ENCODE measurements at places on chromosomes 16 and 17.

DNA sequence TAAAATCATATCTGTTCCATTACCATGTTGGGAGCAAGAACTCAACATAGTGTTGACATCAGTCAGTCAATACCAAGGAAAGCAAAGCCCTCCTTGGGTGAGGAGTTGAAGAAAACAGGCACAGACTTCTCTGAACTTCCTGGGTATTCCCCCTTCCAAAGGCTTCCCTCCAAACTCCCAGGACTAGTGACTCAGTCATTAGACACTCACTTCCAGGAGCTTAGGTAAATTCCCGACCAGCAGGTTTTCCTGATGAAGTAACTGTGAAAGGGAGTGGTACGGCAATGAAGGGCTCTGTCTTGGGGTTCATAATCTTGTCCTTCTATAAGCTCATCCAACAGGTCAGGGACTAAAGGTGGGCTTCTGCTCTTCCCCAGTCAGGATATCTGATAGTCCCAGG is 293.8 kb upstream of the AXIN2 start:
- no peak for DNase-seq

- DNase-seq = no peak
Observed at GRCh38 chr16:67538666-67539101, 10.1 kb downstream of the RIPOR1 start.

GRCh38 chr16:89345642-89346150 is 128.2 kb downstream of the ZNF778 start:
- DNase-seq = peak; percentile 59

DNA sequence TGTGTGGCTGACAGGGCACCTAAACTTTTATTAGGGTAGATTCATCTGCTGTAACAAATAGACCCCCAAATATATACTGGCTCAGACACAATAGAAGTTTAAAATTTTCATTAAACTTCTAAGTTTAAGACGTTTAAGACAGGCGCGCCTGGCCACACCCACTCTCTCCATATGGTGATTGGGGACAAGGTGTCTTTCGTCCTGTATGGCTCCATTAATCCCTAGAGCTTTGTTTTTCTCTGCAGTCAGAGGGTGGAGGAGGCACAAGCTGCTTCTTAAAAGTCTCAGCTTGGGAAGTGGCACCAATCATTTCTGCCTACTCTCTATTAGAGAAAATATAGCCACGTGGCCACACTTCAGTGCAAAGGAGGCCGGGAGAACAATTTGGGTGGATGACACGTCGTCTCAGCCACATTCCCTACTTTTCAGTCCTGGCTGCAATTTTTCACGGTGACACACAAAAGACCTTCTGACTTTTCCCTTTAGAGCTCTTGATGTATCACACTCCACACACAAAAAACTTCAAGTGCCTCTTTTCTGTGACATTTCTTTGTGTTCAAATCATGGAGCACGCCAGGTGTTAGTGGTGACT is 125.5 kb upstream of the CACNG3 start:
- no peak for DNase-seq

DNA sequence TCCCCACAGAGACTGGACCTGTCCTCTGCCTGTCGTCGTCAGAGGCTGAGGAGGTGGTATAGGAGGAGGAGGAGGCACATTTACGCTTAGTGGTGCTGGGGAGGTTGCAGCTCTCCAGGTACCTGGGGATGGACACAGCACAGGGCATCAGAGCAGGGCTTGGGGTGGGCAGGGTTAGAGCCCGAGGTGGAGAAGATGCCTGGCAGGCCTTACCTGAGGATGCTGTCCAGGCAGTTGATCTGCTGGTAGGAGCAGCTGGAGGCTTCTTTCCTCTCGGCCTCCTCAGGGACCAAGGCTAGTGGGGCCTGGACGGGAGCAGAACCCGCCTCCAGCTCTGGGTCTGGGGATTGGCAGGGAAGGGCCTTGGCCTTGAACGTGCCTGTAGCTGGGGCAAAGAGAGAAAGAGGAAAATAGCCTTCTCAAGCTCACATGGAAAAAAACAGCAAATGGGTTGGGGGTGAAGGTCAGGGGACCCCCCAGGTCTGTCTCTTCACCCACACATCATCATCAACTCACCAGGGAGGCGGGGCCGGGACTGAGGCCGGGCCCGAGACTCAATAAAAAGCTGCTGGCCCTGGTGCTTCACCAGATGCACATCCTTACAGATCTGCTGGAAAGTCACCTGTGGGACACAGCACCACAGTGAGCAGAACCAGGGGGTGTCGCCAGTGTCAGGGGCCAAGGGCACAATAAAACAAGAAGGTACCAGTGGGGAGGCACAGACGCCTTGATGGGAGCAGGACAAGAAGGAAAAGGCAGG is 5.6 kb downstream of the PER1 start:
- no peak for DNase-seq
